ENCODE measurements at places on chromosomes 12 and 14.
A peak's percentile ranks its signal among the peaks of the same experiment; 100 is the strongest.

GRCh38 chr14:29461506-29461905 lies 466.1 kb downstream of the PRKD1 start:
- no peak for DNase-seq

DNA sequence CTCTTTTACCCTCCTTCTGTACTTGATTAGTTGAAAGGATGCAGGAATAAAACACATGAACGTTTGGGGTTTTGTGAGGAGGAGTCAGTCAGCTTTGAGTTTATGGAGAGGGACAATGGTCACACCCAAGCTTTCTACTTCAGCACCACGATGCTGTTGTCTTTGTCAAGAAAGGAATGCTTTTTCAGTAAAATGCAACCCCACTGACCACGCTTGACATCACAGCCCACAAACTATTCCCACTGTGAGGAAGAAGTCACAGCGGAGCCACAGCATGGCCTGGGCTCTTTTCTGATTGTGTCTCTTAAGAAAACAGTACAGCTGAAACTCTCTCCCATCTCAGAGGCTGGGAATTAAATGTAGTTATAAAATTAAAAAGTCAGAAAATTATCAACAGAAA lies 135.2 kb downstream of the APAF1 start:
- DNase-seq, result no peak

DNA sequence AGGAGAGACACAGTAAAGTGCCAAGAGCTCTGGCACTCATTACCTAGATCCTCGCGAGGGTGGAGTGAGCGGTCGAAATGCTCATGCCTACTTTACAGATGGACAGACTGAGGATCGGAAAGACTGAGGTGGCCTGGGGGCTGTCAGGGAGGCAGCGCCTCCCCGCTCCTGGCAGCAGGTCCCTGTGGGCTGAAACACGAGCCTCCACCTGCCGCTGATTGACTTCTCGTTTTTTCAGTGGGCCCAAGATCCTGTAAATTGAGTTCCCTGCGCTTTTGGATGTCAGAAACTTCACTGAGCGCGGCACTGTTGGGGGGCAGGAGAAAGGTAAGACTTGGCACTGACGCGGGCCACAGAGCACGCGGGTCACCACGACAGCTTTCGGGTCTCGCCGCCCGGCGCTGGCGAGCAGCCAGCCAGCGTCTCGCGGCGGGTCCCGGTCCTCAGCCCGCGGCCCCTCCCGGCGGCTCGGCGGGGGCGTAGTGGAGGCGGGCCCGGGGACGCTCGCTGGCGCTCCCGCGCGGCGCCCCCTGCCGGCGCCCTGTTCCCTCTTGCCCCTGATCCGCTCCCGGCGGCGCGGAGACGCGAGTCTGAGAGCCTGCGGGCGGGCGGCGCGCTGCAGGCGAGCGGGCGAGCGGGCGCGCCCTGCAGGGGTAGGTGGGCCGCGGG lies 552 bp upstream of the SCN8A start:
- peak; percentile 79 for DNase-seq

DNA sequence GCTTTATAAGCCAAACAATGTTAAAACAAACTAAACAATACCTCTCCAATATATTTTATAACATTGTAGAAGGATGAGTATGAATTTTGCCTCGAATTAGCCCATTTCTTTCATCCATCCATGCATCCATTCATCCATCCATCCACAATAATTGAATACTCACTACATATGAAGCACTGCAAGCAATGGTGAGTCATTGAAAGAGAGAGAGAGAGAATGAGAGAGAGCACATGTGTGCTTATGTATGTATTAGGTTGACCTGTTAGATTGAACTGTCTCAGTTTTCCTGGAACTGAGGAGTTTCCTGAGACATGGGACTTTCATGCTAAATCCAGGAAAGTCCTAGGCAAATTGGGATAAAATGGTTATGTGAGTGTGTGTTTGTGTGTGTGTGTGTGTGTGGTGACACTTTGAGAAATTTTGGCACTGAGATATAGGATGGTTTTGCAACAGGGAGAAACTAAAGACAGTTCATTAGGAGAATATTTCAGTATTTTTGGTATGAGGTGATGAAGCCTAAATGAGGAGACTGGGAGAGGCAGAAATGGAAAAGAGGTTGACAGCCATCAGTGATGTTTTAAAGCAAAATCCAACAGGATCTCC lies 98.4 kb downstream of the C12orf75 start:
- DNase-seq, result no peak

DNA sequence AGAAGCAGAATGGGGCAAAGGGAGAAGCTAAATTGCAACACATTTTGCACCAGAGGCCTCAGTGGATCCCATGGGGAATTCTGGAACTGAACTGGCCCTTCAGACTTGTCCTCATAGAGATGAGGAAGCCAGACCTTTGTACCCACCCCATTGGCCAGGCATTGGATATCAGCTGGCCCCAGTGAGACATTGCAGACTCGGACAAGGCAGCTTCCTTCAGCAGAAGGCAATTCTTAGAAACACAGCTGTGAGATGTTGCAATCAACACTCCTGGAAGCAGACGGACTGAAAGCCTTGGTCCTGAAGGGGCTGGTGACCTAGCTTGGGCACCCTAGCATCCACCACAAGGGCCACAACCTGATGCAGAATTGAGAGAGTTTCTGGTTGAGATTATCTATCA lies 218.1 kb downstream of the MSRB3 start:
- DNase-seq, result no peak

DNA sequence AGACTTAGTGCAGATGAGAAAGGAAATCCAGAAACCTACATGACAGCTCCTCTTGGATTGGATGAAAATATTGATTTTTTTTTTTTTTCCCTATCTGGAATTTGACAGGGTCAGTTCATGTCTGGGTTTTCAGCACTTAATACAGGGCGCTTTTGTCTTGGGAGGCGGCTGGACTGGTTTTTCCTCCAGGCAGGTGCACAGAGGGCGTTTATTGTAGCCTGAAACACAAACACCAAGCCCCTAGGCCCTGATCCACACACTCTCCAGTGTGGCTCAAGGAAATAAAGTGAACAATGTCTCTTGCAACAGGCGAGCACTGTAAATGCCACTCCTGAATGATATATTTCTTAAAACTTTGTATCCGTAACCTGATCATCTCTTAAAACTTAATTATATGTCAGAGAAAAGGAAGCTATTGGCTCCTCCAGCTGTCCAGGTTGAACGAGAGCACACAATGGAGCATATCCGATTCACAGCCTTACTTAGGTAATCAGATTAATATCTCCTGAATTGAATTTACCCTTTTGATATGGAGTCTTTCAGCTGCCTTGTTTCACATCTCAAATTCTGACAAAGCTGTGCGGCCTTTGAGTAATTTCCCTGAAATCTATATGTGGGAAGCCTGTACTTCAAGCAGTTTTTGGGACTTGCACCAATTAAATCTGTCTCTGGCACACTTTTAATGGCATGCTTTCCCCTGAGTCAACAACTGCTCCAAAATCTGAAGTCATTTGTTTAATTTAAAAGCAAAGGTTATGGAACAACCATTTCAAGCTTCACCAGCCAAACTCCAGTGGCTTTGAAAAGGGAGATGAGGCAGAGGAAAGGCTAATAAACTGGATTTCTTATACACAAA lies 485.7 kb downstream of the ZFP36L1 start:
- DNase-seq, result peak; percentile 80

GRCh38 chr12:104551313-104551931 lies 94.7 kb downstream of the CHST11 start:
- no peak for DNase-seq

- DNase-seq, result no peak
Measured at GRCh38 chr12:52906191-52906601, 1.3 kb upstream of the KRT8 start.

DNA sequence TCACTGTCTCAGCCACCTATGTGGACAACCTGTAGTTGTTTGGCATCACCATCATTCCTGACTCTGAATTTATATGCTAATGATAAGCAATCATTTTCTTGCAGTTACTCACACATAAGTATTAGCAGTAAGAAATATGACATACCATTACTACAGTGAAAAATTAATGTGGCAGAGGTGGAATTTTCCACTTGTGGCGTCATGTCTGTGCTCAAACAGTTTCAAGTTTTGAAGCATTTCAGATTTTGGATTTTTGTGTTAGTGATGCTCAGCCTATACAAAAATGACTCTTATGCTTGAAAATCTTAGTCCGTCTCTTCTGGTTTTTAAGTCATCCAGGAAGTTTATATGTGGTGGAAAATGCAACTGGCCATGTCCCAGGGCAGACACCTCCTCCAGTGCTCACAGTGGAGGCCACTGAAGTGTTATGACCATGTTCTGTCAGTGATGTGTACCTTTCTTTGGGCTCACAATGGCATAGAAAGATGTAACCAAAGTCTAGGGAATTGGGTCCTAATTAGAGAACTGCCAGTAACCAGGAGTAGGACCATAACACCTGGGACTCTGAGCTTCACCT lies 220.6 kb downstream of the SYT1 start:
- DNase-seq, result no peak

- no peak for DNase-seq
Measured at GRCh38 chr14:72731252-72732020, 162.5 kb downstream of the DPF3 start.

- no peak for DNase-seq
Measured at GRCh38 chr14:69424149-69424923, 25.8 kb downstream of the SLC39A9 start.

- no peak for DNase-seq
Measured at GRCh38 chr12:43912859-43913258, 77.0 kb downstream of the TMEM117 start.

- DNase-seq, result no peak
Measured at GRCh38 chr12:93832131-93832530, 155.0 kb downstream of the CRADD start.

DNA sequence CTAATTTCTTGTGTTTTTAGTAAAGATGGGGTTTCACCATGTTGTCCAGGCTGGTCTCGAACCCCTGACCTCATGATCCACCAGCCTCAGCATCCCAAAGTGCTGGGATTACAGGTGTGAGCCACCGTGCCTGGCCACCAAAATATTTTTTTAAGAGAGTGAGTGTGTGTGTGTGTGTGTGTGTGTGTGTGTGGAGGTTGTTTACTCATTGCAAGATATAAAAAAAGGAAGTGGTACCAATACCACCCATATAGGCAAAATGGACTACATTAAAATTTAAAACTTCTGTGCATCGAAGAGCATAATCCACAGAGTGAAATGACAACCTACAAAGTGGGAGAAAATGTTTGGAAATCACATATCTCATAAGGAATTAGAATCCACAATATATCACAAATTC lies 15.5 kb upstream of the CLEC2A start:
- DNase-seq, result no peak

GRCh38 chr14:85380881-85381280 lies 149.1 kb upstream of the FLRT2 start:
- DNase-seq, result no peak

- no peak for DNase-seq
Measured at GRCh38 chr14:88706425-88706824, 86.3 kb downstream of the EML5 start.

- peak; percentile 5 for DNase-seq
Measured at GRCh38 chr12:5022465-5023061, 21.1 kb upstream of the KCNA5 start.

GRCh38 chr14:54933006-54933405 lies 30.4 kb upstream of the GCH1 start:
- no peak for DNase-seq

DNA sequence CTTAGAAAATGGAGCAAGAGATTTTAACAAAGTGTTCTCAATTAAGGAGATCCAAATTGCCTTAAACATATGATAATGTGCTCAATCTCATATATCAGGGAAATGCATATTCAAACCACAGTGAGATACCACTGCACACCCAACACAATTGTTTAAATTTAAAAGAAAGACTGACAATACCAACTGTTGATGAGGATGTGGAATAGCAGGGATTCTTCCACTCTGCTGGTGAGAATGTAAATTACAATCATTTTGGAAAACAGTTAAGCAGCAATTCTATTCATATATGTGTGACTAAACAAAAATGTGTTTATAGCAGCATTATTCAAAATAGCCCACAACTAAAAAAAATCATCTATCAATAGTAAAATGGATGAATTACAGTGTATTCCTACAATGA lies 144.2 kb downstream of the KICS2 start:
- DNase-seq, result no peak

- no peak for DNase-seq
Measured at GRCh38 chr14:65348137-65348536, 64.4 kb upstream of the FUT8 start.

DNA sequence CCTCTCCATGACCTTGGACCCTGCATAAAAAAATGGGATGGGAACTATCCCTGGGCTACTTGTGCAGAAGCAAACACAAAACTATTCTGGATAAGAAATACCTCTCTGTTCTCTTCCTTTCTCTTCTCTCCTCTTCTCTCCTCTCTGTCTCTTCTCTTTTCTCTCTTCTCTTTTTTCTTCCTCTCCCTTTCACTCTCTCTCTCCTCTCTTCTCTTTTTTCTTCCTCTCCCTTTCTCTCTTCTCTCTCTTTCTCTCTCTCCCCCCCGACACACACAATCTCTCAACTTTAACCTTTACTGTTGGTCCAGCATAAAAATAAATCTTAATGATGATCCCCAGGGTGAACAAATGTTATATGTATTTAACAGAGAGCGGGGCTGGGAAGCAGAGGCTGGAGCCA lies 141.4 kb downstream of the SRGAP1 start:
- no peak for DNase-seq

- DNase-seq, result no peak
Measured at GRCh38 chr14:63922696-63923421, 70.1 kb downstream of the SYNE2 start.

DNA sequence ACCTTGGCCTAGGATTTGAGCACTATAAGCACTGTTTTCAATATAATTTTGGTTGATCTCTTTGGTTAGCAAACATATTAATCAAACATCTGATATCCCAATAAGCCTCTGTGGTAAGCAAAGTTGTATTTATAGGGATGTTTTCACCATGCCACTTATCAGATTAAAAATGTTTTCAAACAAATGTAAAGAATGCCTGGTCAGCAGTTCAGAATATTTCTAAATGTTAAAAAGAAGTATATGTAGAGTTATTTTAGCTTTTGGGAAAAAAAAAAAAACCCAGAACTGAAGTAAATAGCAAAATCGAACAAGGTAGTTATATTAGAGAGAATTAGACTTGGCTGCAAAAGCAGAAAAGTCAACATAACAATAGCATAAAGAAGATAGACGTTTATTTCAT lies 3.9 kb downstream of the NAV3 start:
- DNase-seq, result no peak

DNA sequence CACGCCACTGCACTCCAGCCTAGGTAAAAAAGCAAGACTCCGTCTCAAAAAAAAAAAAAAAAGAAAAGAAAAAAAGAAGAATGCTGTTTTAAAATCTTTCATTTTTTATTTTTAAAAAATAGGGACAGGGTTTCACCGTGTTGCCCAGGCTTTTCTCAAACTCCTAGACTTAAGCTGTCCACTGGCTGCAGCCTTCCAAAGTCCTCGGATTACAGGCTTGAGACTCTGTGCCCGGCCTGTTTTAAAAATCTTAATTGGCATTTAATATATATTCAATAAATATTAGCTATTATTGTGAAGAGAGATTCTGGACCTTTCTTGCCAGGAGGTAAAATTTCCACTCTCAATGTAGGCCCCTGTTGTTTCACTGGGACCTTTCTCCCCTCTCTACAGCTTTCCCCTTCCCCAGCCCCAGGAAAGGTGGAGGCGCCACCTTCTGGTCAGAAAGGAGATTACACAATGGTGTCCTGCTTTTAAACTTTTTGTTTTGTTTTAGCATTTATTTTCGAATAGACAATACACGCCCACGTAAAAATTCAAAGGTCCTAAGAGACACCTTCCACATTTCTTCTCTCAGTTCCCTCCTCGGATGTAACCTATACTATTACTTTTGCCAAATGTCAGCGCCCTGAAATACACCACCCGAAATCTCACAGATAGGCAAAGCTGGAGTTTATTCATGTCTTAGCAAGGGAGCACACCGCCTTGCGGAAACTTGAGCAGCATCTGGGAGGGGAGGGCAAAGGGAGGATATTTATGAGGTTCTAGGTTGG lies 23.8 kb upstream of the PHC1 start:
- DNase-seq, result no peak

GRCh38 chr14:35760143-35760542 lies 49.0 kb downstream of the RALGAPA1 start:
- no peak for DNase-seq

All from COR-L47 (cell line).